ENCODE measurements at places on chromosomes 3 and 15.

- no peak for DNase-seq
Measured at GRCh38 chr15:51405693-51406523, 64.5 kb downstream of the GLDN start.

GRCh38 chr3:114333923-114334240 lies 40.1 kb downstream of the TIGIT start:
- DNase-seq: no peak

DNA sequence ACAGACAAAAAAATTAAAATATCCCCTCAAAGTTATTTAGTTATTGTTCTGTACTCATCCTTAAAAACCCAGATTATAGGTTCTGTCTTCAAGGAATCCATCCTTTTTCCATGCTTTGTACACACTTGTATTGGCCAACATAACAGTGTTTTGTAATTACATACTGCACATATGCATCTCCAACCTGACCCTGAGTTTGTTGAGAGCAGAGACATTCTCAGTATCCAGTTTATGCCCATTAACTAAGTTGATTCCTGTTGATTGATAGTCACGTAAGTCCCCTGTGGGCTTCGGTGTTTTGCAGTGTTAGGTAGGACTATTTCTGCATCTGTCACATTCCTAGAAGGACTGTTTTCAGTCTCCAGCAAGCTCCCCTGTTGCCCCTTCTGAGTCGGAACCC lies 33.6 kb downstream of the MOBP start:
- no peak for DNase-seq

GRCh38 chr3:55782351-55782750 lies 295.2 kb upstream of the WNT5A start:
- DNase-seq: no peak

GRCh38 chr3:62134061-62134496 lies 239.3 kb downstream of the FEZF2 start:
- peak; percentile 5 for DNase-seq

- DNase-seq: no peak
Measured at GRCh38 chr15:88255087-88255483, 1.5 kb downstream of the NTRK3 start.

- DNase-seq: no peak
Measured at GRCh38 chr3:147189016-147189415, 217.3 kb downstream of the ZIC4 start.

DNA sequence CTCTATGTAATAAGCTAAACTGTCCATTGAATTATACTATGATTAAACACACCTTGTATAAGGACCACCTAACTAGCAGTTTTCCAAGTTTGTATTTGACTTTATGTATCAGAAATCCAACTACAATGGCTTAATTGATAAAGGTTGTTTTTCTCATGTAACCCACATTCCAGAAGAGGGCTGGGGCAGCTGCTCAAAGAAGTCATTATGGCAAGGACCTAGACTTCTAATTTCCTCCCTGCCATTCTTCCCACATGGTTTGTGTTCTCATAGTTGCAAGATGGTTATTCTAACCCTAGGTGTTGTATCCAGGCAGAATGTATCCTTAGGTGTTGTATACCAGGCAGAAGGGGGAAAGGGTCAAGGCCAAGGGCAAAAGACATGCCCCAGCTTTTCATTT lies 35.7 kb downstream of the GPR176 start:
- no peak for DNase-seq

DNA sequence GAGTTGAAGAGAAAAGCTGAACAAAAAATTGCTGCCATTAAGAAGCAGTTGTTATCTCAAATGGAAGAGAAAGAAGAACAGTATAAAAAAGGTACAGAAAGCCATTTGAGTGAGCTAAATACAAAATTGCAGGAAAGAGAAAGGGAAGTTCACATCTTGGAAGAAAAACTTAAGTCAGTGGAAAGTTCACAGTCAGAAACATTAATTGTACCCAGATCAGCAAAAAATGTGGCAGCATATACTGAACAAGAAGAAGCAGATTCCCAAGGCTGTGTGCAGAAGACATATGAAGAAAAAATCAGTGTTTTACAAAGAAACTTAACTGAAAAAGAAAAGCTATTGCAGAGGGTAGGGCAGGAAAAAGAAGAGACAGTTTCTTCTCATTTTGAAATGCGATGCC lies 152.4 kb upstream of the LRRFIP2 start:
- no peak for DNase-seq

DNA sequence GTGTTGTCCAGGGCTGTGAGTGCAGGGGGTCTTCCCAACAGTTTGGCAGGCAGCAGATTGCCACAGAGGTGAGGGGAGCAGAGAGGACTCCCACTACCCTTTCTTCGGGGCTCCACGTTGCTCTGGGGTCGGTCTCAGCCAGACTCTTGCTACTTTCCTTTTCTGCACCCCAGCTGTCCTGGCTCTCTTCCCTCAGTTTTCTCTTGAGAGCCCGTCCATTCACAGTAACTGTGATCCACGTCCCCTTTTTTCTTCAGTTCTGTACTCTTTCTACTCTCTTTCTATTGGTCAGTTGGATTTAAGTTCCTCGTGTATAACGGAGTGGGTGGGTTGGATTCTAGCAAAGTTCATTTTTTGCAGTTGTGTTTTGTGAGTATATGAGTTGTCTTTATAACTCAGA lies 105.8 kb downstream of the UNC13C start:
- DNase-seq: no peak

GRCh38 chr3:36850743-36851142 lies 86.4 kb upstream of the DCLK3 start:
- DNase-seq: no peak

- no peak for DNase-seq
Measured at GRCh38 chr3:58999134-58999773, 50.6 kb downstream of the CFAP20DC start.

DNA sequence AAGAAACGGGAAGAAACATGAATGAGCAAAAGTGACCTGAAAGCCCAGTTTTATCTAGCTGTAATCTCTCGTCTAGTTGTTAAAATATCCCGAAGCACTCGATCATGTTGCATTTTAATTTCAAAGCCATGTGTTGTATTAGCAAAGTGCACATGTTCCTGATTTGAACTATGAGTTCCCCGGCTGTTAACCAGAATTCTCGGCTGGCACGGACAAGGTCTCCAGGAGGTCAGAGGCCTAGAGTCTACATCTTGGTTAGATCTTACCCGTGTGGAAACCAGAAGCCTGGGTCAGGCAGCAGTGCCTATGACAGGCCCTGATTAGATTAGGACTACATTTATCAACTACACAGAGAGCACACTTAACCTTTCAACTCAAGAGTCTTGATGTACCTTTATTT lies 195.8 kb downstream of the CDIN1 start:
- no peak for DNase-seq

- DNase-seq: no peak
Measured at GRCh38 chr3:194075088-194075615, 60.8 kb upstream of the HES1 start.

DNA sequence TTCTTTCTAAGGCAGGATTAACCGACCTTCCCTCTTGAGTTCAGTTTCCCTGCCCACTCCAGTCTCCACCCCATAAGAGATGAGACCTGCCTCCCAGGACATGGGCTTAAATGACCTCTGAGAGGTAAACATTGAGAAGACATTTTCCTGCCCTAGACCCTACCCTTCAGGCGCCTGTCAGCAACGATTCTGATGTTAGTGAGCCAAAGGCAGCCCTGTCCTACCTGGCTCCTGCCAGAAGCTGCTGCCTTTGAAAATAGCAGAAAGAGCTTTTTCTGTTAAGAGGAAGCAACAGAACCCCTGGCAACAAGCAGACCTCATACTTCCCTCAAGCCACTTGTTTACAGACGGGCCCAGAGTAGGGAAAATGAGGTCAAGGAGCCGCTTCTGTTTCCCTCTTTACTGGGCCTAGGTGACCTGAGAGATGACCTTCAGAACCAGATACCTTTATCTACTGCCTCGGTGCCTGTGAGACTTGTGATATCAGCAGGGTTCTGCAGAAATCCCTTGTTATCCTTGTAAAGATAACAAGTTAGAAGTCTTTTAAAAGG lies 52.0 kb downstream of the CD200R1L start:
- no peak for DNase-seq

DNA sequence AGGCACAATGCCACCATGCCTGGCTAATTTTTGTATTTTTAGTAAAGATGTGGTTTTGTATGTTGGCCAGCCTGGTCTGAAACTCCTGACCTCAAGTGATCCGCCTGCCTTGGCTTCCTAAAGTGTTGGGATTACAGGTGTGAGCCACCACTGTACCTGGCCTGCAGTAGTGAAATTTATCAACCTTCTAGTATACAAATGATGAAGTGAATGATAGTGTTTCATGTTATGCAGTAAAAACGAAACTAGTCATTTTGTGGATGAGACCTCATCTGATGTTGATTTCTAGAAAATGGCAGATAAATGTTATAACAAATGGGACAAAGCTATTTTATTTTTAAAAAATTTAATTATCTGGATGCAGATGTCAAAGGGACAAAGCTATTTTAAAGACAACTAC lies 32.9 kb downstream of the NXPE3 start:
- no peak for DNase-seq

DNA sequence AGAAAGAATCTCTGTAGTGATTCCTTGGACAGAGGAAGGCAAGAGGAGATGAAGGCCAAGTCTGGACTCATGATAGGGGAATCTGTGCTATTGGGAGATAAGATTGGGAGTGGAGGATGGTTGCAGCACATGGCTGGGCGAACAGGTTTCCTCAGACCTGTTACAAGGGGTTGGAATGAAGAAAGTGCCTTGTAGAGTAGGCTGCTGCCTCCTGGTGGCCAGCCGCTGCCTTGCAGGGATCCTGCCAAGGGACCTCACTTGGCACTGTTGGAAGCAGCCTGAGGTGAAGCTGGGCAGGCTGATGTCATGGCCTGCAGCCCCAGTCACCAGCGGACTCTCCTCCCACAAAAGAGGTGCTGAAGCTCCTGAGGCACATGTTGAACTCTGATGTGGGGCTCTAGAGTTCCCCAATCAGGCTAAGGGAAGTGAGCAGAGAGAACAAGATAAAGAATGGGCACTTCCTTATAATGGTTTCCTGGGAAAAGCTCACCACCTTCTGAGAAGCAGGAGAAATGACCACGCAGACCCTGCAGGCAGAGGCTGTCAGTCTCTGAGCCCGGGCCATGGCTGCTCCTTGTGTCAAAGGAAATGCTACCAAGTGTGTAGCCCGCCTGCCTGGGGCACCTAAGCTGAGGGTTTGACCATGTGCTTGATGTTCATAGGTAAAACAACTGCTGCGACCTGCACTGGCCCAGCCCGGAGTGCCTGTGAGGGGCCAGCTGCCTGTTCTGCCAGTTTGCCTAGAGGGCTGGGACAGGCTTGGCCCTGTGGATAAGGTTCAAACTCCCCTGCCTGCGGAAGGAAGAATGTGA lies 1.6 kb upstream of the TEX264 start:
- peak; percentile 49 for DNase-seq

DNA sequence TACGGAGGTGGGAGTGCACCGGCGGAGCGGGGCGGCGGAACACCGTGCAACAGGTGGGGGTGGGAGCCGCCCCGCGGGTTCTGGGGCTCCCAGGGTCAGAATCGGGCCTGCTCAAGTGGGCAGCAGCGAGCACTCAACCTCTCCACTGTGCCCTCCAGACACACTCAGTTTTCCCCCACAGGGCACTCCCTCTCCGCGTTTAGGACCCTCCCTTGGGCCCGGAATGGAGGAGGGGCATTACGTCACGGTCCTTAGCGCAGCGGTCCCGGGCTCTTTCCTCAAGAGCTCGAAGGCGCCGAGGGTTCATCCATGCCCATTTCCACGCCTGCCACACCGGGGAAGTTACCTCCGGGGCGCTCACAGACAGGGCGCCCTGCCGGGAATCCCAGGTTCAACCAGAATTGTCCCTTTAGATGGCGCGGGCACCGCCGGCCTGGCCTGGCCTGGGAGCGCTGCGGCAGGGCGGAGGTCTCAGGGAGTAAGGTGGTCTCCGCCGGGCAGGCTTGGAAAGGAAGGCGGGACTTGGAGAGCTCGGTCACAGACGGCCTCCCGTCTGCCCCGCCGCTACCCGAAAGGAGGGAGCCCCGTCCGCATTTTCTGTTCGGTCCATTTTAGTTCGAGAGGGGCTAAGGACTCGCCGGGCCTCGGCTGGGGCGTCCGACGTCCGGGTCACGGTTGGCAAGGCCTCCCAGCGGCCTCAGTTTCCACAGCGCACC lies 5.1 kb downstream of the RNU6-1 start:
- DNase-seq: peak; percentile 14

GRCh38 chr3:177733233-177733632 lies 536.0 kb upstream of the TBL1XR1 start:
- DNase-seq: no peak

DNA sequence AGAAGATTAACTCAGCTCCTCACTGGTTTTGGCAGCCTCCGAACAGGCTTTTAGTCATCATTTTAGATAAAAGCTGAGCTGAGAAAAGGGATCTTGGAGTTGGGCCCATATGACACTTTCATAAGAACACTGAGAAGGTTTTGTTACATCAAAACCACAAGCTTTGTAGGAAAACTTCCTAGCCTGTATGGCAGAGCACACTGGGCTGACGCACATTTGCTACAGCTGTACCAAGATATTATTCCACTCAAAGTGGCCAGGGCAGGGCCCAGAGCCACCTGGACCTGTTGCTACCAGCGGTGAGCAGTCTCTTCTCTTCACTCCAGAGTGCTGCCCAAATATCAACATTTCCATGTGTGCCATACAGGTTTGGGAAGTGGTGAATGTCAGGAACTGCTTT lies 160.5 kb upstream of the CCDC54 start:
- no peak for DNase-seq

- DNase-seq: no peak
Measured at GRCh38 chr3:37993820-37994638, 3.4 kb downstream of the VILL start.

DNA sequence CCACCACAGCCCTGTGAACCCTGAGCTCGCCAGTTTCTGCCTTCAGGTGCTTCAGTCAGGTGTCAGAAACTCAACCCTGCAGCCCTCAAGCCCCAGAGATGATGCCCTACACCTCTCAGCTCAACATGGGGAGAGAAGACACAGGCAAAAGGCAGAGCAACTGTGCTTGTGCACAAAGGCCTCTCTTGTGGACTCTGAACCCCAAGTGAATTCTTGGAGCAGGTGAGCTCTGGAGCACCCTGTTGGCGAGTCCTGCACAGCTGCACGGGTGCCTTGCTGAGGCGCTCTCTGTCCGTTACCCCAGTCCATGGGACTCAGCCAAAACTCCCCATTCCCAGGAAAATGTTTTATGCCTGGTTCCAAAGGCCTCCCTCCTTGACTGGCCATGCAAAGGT lies 197.0 kb downstream of the KLF13 start:
- no peak for DNase-seq

DNA sequence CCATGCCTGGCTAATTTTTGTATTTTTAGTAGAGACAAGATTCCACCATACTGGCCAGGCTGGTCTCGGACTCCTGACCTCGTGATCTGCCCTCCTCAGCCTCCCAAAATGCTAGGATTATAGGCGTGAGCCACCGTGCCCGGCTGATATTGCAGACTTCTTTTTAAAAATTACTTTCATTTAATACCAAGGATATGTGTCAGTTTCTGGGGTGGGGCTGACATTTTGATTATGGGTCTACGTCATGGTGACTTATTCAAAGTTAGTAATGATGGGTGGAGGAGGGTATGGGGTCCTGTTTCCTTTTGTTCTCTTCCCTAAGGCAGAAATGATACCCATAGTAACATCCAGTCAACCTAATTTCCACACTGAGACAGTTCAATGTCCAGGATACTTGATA lies 34.7 kb downstream of the GBE1 start:
- DNase-seq: no peak
